Lung microvascular endothelial cell (primary cell): ENCODE measurements at places on chromosomes 11 and 22. TPM values are rescaled to one million over a fixed set of nuclear protein-coding genes. Genes with fewer than 3 reads are reported as not detected.
A peak's percentile ranks its signal among the peaks of the same experiment; 100 is the strongest.

- no peak for DNase-seq
These were observed 3.0 kb downstream of the ADAMTS15 start for GRCh38 chr11:130451231-130452019.

- no peak for DNase-seq
These were observed 14.1 kb downstream of the TSSC4 start for GRCh38 chr11:2414616-2415015.

Gene SCGB1D2
- total RNA-seq, result not detected in 2 replicates

DNA sequence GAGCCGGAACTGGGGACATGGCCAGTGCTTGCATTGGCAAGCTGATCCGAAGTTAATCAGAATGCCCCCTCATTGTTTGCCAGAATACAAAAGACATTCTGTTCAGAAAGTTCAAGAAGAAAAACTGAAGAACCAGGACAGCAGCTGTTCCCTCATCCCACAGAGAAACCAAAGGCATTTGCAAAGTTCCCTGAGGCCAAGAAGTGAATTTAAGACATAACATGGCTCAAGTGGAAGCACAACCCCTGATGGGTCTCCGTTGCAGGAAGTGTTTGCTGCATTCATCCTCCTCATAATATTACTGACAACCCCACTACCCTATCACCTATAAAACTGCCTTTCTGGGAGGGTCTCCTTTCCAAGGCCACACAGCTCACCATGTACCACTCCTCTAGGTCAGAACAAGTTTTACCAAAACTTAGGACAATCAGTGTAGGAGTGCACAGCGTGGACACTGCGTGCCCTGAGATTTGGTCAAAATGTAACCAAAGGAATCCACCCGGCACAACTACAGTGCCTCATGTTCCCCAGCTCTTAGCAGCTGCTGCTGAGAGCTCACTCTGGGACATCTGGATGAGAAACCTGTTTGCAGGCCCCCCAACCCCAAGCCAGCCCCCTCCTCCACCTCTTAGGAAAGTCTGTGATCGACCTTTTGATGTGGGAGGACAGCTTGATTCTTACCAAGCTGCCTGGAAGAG is 101.6 kb upstream of the AKIP1 start:
- DNase-seq, result no peak

DNA sequence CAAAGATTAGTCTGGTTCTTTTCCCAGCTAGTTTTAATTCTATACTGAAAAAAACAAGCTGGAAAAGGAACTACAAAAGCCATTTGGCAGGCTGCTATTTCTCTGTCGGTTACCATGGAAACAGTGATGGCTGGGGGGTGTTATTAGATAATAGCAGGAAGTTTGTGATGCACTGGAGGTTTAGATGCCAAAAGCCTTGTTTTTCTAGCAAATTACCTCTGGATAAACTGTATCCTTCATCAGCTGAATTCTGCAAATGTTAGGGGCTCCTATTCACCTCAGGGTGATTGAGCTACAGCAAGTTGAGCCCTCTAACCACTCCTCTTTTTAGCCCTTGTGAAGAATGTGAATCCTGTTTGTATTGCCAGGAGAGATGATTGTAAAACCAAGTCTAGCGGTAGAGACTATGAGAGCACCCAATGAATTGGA is 25.2 kb downstream of the ALKBH3 start:
- peak; percentile 97 for DNase-seq

Gene TBC1D22A
- total RNA-seq, result 12.9 and 15.3 TPM in 2 replicates

DNA sequence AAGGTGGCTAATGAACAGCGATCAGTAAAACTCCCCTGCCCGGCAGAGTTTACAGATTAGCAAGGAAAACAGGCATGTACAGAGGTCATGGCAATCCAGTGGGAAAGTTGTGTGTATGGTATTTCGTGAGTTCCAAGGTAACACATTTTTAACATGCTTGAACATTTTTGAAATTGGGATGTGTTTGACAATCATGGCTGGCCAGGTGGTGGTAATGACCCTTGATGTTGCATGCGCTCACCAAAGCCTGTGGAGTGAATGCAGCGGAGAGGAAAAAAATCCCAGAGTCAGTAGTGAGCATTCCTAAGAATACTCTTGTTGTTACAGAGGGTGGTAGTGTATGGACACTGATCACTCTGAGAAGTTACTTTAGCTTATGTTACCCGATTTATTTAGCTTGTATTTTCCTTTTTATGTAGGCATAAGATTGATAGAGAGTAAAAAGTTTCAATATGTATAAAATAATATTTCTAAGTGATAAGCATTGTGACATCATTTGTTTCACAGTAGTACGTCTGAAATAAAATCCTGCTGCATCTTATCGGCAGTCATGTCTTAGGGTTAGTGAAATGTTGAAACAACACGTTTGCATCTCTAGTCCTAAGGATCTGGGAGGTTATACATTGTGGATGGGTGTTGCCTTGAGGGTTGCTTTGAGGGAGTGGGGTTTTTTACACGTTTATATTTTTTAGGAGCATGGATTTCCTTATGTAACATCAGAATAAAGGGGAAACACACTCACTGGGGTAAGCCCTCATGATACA is 8.7 kb downstream of the TEAD1 start:
- no peak for DNase-seq

GRCh38 chr11:133216813-133217212 is 315.5 kb downstream of the OPCML start:
- DNase-seq, result no peak

Gene SLC29A2
- 0.22 and 0.79 TPM in 2 replicates for total RNA-seq

- DNase-seq, result peak; percentile 77
These were observed 19.5 kb downstream of the RBFOX2 start for GRCh38 chr22:36009085-36009484.

DNA sequence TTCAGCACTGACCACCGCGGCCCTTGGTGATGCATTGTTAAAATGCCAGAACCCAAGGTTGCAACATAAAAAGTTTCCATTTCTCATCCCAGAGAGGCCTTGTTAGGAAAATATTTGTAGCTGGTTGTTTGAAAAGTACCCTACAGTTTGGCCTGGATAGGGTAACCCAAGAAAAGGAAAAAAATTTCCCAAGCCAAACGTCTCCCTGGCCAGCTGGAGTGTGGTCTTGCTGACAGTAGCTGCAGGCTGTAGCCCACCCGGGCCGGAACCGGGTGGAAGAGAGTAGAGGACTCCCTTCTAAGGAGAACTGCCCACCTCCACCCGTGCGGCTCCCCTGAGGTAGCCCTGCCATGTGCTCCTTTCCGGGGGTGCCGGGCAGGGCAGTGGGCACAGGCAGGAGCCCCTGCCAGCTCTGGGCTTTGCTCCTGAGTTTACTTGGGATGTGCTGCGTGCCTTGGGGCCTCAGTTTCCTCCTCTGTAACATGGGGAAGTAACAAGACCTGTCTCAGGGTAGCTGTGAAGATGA is 38.5 kb downstream of the IGHMBP2 start:
- no peak for DNase-seq

Gene NCF4
- not detected in 2 replicates for total RNA-seq

DNA sequence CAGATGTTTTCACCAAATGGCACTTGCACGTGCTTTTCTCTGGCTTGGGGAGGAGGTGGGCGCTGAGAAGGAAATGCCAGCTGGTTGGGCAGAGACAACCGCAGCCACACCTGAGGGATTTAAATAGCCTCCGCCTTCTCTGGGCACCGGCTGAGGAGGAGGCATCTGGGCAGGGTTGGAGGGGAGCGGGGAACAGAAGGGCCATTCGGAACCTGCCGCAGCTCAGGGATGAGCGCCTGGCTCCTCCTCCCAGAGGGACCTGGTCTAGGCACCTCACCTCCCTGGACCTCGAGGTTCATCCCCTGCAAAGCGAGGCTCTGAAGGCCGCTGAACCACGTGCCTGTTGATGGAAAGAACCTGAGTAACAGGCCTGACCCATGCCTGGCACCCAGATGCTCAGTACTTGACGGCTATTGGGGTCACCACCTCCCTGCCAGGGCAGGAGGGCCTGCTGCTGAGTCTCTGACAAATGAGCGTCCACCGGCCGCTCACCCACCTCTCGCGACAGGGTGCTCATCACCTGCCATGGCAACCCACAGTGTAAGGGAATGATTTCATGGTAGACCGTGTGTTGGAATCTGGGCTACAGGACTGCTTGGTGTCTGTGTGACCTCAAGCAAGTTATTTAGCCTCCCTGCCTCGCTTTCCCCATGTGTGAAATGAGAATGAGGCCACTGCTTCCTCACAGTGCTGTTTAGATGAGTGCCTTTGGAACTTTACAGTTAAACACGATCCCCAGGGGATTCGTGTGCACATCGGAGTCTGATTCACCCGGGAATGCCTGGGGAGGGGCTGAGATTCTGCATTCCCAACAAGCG is 2.0 kb upstream of the KDELR3 start:
- no peak for DNase-seq

DNA sequence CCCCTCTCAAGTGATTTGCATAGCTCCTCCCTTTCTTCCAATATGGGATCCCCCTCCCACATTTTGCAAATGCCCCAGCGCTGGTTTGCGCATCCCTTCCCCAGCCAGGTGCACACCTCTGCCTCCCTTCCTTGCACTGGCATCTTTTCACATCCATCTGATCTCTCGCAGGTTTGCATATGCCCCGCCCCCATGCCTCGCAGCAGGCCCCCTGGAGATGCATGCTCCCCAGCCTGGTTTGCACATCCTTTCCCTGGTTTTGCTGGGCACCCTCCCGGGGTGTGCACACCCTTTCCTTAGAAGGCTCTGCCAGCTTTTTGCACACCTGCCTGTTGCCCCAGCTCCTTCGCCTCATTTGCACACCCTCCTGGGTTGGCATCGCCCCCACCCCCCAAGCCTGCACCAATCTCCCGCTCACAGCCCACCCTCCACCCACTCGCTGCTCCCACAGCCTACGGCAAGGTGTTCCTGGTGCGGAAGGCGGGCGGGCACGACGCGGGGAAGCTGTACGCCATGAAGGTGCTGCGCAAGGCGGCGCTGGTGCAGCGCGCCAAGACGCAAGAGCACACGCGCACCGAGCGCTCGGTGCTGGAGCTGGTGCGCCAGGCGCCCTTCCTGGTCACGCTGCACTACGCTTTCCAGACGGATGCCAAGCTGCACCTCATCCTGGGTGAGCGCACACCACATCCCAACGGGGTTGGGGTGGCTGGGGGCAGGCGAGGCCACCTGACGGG is 917 bp downstream of the RPS6KA4 start:
- no peak for DNase-seq

DNA sequence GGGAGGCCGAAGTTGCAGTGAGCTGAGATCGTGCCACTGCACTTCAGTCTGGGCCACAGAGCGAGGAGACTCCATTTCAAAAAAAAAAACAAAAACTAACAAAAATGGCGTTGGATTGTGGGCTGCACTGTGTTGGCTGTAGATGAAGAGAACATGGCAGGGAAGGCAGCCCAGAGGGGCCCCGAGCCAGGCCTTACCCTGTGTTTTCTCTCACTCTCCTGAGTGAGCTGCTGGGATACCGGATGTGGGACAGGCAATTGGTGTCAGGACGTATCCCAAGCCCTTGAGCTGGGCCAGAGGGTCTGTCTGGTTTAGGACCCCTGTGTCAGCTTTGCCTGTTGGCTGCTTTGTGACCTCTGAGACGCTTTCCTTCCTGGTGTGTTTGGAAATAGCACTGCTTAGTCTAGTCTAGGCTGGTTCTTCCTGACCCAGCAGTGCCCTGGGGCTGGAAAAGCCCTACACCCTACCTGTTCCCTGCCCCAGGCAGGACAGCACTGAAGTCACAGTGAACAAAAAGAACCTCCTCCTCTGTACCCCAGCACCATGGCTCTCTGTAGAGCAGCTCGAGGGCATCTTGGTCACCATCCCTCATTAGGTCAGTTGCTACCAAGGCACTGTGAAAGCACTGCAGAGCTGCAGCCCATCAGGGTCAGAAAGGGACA is 17.8 kb downstream of the CHADL start:
- no peak for DNase-seq

- no peak for DNase-seq
These were observed 121.5 kb downstream of the RRAS2 start for GRCh38 chr11:14237444-14237961.

GRCh38 chr11:65546217-65546958 is 11.8 kb downstream of the LTBP3 start:
- DNase-seq, result peak; percentile 44

Gene MPST
- 96.1 and 146 TPM in 2 replicates for total RNA-seq

Gene OR9Q2
- total RNA-seq, result not detected in 2 replicates
